ENCODE measurements at places on chromosomes 2 and 18.

GRCh38 chr2:168469281-168469988, 13.4 kb downstream of the CERS6 start:
- DNase-seq: no peak

GRCh38 chr2:225691711-225692110, 292.2 kb downstream of the NYAP2 start:
- DNase-seq: no peak

DNA sequence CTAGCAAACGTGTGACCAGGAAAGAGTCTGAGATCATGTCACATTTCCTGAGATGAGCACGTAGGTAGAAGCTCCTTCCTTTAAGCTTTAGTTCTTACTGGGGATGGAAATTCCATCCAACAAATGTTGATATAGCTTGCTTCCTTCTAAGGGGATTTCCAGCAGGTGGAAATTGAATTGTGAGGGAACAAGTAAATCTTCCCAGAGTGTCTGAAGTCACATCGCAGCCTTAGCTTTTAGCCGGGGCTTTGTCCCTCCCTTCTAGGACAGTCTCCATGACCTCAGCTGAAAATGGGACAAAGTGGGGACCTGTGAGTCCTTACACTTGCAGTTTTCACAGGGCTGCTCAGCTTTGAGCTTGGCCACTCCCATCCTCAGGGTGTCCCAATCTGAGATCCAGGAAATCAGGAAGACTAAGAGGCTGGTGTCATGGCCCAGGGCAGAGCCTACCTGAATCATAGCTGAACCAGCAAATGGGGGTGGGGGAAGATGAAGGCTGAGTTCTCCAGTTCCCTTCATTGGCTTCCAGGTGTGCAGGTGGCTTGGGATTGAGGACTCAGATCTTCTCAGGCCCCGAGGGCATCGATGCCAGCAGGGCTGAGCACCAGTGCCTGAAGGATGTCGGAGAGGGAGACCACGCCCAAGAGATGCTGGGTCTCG, 8.3 kb downstream of the PRKAG3 start:
- DNase-seq: no peak

DNA sequence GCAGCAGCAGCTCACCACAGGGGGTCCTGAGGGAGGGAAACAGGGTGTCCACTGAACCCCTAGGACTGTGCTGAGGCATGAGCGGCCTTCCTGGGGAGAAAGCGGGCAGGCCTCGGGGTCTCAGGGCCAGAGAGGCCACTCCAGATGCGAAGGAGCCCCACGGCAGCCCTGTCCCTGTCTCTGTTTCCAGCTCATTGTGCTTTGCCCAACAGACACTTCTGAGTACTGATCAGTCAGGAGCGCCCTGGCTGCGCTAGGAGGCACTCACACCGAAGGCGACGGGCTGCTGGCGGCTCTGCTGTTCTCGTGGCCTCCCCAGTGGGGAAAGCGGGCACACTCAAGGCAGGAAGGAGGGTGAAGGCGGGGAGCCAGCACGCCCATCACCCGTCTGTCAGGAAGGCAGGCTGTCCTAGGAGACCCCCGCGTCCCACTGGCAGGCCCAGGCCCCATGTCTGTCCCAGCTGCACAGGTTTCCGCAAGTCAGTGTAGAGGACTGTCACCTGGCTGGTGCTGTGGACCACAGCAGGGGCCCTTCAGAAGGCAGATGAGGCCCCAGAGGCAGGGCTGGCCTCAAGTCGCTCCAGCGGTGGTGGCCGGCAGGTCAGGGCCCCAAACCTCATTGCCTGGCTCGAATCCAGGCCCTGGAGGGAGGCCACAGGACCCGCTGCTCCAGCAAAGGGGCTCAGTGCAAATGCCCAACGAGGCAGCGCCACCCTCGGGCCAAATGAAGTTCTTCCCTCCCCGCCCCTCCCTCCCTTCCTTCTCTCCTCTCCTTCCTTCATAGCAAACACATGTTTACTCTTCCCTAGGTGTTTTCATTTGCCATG, 6.8 kb downstream of the ESPNL start:
- DNase-seq: peak; percentile 41

- no peak for DNase-seq
These were observed 247.1 kb downstream of the BCL11A start for GRCh38 chr2:60306267-60306861.

GRCh38 chr2:234429265-234429664, 67.6 kb downstream of the ARL4C start:
- no peak for DNase-seq

GRCh38 chr2:112345030-112346027, 69.9 kb downstream of the ZC3H6 start:
- DNase-seq: no peak

GRCh38 chr2:25669520-25669919, 3.9 kb downstream of the DTNB start:
- no peak for DNase-seq

DNA sequence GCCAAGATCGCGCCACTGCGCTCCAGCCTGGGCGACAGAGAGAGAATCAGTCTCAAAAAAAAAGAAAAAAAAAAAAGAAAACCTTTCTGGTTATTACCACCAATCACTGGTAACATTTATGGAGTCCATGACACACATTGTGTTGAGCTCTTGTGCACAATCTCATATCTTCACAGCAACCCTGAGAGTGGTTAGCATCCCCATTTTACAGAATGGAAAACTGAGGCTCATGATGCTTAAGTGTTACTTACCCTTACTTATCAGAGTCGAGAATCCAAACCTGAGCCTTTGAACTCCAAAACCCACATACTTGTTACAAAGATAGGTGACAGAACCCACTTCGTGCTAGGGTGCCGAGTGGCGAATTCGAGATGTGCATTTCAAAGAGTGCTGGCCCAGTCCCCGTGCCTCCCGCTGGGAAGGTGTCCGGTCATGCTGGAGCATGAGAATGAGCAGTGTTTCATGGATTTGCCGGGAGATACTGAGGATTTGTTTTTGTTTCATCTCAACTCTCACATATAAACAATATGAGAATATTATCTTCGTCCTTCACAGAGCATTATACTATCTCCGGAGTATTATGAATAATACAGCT, 50.9 kb downstream of the CYP27C1 start:
- no peak for DNase-seq

GRCh38 chr2:46574457-46575355, 95.3 kb downstream of the TMEM247 start:
- no peak for DNase-seq

DNA sequence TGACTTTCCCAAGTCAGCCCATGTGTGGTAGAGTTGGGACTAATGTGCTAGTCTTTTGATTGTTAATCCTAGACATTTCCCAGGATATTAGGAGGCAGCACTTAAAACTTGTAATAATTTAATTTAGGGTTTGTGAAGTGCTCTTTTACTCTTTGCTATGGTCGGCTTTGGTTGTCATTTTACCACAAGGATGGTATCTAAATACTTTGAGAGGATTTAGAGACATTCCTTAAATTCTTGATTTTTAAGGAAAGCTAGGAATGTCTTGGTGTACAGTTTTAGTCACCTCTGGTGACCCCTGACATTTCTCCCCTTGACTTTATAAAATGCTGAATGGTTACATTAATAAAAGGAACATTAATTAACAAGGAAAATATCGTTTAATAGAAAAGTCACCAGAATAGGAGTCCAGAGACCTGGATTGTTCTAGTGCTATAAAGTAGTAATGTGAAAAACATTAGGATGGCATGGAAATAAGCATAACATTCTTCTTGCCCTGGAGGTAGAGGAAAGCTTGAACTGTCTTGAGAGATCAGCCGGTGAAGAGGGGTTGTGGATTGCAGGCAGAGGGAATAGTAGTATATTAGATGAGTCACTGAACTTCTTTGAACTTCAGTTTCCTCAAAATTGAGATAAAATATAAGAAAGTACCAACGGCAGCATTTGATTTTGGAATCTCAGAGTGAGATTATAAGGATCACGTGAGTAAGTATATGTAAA, 209.2 kb downstream of the MCFD2 start:
- peak; percentile 67 for DNase-seq
